ENCODE measurements at places on chromosomes 2 and 18.
A peak's percentile ranks its signal among the peaks of the same experiment; 100 is the strongest.

DNA sequence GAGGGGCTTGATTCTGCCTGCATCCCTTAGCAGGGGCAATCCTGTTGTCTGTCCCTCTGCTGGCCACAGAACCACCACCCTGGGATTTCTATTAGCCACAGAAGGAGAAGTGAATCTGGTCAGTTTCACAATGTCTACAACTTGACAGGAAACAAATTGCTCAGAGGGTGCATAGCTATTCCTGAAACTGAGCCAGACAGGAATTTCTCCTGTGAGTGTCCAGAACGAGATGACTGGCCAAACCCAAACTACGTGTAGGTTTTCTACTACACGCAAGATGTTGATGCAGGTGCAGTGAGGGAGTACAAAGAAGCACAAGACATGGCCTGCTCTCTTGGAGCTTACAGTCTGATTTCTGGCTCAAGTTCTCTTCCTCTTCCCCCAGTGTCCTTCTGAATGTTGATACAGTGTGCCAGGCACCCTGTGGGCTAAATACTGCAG, 201.9 kb downstream of the CLIP4 start:
- peak; percentile 59 for DNase-seq

DNA sequence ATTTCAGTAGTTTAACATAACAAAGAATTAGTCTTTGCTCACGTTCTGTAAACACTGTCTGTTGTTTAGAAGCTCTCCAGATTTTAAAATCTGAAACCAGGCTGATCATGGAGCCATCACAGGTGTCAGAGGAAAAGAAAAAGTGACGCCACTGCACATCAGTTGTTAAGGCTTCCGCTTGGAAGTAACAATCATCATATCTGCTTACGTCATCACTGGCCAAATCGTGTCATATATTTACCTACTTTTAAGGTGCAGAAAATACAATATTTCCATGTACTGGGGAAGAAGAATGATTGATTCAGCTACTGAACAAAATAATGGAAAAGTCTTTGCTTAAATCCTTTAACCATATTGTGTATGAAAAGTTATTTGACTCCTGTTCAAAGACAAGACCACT, 382.6 kb upstream of the MC4R start:
- DNase-seq, result no peak

DNA sequence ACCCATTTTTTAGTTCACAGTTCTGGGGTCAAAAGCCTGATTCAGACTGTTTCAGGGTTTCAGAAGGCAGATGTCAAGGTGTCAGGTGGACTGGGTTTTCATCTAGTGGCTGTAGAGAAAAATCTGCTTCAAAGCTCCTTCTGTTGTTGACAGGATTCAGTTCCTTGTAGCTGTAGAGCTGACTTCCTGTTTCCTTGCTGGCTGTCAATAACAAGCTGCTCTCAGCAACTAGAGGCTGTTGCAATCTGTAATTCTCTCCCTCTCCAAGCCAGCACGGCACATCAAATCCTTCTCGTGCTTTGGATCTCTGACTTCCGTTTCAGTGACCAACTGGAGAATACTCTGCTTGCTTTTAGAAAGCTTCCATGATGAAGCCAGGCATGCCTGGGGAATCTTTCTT, 179.4 kb downstream of the DOK6 start:
- peak; percentile 40 for DNase-seq

DNA sequence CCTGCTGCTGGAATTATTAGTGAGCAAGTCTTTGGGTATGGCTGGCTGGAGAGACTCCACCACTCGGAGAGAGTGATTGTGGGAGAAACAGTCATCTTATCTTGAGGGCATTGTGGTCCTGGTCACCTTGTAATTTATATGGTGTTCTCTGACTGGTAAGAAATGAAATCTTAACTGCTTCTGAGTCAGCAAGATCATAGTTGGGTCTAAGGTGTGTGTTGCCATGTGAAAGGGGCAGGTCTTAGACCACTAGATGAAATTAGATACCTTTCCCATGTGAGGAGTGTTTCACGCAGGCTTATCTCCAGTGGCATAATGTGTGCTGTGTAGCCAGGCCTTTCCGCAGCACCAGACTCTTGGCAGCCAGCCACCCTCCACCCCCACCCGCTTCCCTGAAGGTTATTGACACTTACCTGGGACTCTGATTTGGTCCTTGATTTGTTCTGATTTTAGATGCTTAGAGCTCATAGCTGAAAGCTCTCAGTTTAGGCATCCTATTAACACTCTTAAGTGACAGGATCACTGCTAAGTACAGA, 7.7 kb downstream of the MAPRE3 start:
- no peak for DNase-seq

GRCh38 chr2:31101701-31102100, 36.5 kb downstream of the GALNT14 start:
- no peak for DNase-seq

DNA sequence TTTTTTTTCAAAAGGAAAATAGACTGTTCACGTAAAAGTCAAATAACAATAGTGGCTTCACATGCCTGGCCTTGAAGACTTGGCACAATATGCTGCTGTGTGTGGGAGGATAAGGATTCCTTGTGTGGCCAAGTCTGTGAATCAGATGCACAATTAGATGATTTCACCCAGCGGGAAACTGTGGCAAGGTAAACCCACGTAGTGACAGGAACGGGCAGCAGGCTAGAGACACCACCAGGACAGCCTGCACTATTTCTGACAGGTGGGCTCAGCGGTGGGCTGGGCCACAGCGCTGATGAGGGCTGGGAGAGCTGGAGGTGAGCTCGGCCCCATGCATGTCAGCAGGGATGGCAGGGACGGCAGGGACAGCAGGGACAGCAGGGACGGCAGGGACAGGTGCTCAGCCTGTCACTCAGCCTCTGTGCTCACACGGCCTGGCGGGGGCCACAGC, 21.6 kb downstream of the SNORC start:
- DNase-seq, result no peak

DNA sequence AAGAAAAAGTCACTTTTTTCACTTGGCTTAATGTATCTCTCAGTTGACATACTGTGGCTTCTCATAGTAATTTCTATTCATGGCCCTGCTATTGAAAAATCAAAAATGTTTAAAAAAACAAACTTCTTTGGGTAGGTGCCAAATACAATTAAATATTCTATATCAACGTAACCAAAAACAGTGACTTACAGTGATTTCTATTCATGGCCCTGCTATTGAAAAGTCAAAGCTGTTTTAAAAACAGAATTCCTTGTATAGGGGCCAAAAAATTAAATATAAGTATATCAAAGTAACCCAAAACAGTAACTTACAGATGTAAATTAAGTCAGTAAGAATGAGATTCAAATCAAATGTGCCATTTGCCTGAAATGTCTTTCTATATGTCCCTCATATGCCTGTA, 31.4 kb upstream of the CD302 start:
- DNase-seq, result no peak

DNA sequence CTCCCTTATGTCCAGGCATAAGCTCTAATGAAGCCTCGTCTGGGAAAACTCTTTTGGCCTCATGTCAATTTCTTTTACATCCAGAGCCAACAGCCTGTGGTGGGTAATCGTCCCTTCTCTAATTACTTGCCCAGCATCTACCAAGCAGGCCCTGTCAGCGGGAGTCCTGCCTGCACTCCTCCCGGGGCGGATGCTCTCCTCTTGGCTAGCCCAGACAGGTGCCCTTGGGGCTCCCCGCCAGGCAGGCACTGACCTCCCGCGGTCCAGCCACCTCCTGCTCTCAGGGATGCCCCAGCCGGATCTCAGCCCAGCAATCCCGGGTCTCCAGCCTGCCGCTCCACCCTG, 74.2 kb downstream of the NCAPH start:
- no peak for DNase-seq

GRCh38 chr2:64485331-64485730, 31.4 kb downstream of the LGALSL start:
- DNase-seq, result peak; percentile 19

GRCh38 chr2:208488686-208489564, 82.3 kb downstream of the PTH2R start:
- DNase-seq, result no peak

- DNase-seq, result no peak
Measured at GRCh38 chr2:220445429-220446105, 818.1 kb downstream of the SLC4A3 start.
